ENCODE measurements at places on chromosomes 16 and 17.

- no peak for DNase-seq
These were observed 70.0 kb downstream of the RBBP6 start for GRCh38 chr16:24609417-24609739.

GRCh38 chr17:4710693-4711634 is 532 bp downstream of the ARRB2 start:
- no peak for DNase-seq

- DNase-seq = no peak
These were observed 81.0 kb upstream of the MYOCD start for GRCh38 chr17:12584727-12585126.

GRCh38 chr17:30921544-30922196 is at the start of gene ADAP2:
Gene ADAP2, plus strand, starts transcription at chr17:30921945. Its CDS starts 70 bp downstream, at chr17:30922015.
- DNase-seq = no peak

DNA sequence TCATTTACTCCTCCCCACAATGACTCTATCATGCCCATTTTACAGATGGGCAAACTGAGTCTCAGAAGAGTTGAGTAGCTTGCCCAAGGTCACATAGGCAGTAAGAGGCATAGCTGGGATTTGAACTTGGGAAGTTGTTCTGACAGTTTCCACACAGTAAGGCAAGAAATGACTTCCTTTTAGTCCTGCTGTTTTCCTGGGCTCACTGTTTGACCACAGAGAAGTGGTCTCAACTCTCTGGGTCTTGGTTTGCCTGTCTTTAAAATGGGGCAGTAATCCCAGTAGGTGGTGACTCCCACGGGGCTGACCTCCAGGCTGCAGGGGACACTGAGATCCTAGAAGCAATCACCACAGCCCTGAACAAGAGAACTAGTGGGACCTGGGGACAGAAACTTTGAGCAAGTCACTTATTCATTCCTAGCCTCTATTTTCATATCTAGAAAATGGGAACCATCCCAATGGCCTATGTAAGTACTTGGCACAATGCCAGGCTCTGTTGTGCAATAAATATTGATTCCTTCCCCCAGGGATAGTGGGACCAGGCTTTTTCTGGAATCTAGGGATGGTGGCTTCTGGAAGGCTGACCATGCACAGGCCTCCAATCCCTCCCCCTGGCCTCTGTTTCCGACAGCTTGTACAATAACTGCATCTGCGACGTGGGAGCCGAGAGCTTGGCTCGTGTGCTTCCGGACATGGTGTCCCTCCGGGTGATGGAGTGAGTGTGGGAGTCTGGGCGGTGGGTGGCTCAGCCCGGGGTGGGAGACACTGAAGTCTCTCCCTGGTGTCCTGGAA is 20.5 kb downstream of the DEXI start:
- no peak for DNase-seq

DNA sequence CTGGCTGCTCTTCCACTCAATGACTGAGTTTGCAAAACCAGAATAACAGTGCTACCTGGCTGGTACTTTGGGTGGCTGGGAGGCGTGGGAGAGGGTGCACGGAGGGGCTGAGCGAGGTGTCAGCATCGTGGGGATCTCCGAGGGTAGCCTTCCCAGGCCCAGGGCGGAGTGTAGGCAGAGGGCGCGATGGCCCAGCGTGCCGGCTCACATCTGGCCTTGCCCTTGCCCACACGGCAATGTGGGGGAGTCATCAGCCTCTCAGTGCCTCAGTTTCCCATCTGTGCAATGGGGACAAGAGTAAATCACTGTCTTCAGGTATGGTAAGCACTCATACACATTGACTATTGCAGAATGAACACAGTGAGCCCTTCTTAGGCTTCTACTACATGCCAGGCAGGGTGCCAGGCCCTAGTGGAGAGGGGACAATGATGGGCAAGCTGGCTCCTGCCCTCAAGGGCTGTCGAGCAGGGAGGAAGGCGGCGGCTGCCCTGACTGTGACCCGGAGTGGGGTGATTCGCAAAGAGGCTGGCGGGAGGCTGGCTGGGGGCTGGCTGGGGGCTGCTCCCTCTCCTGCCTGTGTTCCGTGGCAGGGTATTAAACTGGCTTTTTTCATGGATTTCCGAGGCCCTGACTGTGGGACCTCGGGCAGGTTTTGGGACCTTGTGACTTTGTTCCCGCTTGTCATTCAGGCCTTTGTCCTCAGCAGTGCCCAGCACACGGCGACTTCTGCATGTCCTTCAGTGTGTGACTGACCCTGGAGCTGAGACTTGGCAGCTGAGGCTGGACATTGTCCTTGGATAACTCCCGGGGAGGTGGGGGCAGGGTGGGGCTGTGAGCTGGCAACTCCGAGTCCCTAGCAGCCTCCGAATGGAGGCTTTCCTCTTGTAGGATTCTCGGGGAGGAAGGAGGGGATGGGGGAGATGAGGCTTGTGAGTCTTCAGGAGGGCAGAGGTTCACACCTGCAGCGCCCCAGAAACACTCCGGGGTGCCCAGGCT is 243.1 kb downstream of the SEC14L1 start:
- no peak for DNase-seq

- no peak for DNase-seq
These were observed 25.0 kb upstream of the MAPK3 start for GRCh38 chr16:30147843-30148510.

DNA sequence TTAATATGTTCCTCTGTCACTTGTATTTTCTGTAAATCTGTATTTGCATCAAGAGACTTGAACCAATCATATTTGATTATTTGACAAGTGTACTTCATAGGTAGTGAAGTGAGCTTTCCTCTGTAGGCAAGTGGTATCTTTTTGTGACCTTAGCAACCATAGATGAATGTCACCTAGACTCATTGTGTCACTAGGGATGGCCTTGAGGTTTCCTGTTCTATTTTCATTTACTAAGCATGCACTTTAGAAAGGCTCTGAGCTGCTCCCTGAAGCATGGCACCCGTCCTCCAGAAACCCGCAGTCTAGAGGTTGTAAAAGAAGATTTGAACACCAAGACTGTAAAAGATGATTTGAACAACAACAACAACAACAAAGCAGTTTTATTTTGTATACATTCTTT is 151.7 kb downstream of the PRKCB start:
- no peak for DNase-seq

DNA sequence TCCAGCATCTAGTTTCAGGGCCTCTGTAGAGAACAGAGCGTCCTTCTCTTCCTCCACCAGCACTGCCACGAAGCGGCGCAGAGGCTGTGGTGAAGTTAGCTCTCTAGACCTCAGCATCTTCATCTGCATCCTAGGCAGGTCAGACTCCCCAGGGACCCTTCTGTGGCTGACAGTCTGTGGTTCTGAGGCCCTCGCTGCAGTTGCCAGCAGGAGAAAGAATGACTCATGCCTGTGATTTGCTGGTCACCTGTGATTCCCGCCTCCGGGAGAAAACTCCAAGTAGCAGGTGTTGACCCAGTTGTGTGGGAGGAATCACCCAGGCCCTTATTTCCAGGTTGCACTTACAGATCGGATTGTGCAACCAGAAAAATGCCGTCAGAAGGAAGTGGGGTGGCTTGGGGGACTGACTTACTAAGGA is 117.3 kb upstream of the CACNG5 start:
- no peak for DNase-seq

DNA sequence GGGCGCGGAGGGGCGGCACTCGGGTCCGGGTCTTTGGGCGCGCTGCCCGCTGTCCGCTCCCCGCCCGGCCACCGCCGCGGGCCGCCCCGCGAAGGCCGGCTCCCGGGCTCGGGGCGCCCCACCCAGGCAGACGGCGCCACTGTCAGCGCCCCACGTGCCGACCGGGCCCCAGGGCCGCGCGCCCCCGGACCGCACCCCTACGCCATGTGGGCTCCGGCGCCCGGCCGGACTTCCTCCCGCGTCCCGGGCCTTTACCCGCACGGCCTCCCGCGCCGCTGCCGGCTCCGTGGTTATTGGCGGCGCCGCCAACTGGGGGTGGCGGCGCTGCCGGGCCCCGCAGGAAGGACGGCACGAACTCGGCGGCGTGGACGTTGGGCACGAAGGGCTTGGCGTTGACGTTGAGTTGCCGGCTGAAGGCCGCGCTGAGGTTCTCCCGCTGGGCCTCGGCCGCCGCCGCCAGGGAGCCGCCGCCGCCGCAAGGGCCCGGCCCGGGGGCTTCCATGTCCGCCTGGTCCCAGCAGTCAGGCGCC is 577 bp downstream of the GSPT1 start:
- DNase-seq = peak; percentile 39

DNA sequence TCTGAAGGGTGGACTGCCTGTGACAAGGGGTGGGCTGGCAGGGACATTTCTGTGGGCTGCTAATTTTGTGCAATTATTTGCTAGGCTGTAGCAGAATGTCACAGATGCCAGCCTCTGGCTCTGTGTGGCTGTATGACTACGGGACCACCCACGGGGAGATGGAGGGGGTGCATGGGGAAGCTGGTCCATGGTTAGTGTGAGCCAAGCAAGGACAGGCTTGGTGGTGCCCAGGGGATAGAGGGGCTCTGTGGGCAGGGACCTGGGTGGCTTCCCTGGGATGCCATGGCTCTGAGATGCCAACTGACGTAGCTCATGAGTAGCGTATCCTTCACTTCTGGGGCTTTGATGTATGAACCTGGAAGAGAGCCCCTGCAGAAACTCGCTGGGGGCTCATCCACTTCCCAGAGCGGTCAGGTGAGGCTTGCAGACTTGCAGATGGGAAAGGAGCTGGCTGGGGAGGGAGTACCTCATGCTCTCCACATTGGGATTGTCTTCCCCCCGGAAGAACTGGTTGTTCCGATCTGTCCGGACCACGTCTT is 87.2 kb downstream of the TBC1D16 start:
- DNase-seq = no peak

DNA sequence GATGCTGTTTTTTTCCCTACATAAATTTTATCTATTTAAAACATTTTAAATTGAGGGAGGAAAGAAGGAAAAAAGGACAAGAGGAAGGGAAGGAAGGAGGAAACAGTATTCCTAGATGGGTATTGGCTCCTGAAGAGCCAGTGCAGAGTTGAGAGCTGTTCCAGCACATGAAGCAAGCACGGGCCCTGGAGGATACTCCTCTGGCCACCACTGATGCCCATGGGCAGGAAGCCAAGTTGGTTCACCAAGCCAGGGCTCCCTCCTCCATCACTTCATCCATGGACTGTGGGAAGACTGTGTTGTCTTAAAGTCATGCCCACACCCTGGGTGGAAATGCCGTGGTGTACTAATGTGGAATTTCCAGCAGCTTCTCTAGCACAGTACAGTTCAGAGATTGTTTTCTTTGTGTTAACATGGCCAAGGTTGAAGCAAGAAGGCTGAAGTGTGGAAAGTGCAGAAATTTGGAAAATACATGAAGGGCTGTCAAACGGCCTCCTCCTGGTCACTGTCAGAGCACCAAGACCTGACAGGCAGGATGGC is 23.9 kb upstream of the NOS2 start:
- DNase-seq = no peak

- DNase-seq = no peak
These were observed 37.6 kb downstream of the RNF112 start for GRCh38 chr17:19448341-19449268.

DNA sequence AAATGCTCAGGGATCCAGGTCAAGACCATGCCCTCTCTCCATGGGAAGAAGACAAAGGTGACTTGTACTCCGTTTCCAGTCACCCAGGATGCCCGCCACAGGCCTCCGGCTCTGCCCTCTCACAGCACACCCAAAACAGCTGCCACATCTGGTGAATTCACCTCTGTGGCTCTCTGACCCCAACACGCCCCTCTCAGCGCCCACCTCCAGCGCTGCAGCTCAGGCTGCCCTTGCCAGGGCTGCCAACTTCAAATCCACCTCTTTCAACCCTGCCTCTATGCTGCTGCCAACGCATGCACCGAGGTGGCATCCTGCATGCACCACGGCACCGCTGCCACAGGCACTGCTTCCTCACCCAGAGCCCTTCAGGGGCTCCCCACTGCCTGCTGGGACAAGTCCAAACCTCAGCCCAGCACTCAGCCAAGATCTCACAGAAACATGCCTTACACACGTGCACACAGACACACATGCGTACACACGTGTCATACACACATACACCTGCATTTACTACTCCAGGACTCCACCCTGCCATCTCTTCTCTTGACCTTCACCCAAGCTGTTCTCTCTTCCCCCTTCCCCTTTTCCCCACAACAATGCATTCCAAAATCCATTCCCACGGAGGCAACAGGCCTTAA is 7.5 kb downstream of the HID1 start:
- DNase-seq = no peak

DNA sequence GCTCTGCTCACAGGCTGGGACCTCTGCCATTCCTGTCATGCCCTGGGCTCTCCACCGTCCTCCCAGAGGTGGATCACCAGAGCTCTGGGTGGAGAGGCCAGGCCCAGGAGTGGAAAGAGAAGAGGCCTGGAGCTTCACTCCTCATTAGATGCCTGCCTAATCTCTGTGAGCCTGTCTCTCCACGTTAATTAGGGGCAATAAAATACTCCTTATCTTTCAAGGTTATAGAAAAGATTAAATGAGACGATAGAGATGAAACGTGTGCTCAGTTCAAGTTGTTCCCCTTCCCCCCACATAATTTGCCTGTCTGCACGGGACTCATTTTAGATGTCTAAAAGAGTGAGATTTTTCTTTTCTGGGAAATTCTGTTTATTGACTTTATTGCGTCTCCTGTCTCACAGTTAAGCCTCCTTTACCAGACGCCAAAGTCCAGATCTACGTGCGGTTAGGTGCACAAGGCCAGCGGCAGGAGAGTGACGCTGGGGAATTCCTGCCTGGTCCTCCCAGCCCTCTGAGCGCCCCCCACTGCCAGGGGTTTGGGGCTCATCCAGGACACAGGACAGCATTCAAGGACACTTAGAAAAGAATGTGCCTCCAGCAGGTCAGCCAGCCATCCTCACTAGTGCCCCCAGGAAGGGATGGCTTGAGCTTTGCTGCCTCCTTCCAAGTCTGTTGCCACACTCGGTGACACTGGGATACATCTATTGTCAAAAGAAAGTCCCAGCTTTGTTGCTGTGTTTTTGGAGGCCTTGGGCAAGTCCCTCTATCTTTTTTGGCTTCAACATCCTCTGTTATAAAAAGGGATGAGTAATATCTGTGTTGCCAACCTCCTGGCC is 42.3 kb downstream of the TBX4 start:
- DNase-seq = no peak

GRCh38 chr16:62940569-62940968 is 904.3 kb upstream of the CDH8 start:
- DNase-seq = no peak

- no peak for DNase-seq
These were observed 5.7 kb downstream of the VMO1 start for GRCh38 chr17:4780325-4780955.

DNA sequence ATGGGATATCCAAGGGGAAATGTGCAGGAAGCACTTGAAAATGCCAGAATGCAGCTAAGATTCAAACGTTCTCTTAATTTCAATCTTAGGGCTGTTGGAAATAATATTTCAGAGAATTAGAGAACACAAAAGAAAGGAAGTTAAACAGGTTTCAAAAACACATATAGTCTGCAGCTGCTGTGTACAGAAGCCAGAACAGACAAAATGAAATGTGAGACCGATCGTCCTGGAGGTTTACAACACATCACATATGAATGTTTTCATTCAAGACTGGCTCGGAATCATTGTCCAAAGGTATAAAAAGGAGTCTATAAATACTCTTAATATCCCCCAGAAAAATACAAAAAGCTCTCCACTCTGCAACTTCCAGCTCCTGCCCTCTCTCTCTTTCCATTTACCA is 14.3 kb downstream of the CYTH1 start:
- DNase-seq = no peak

GRCh38 chr16:14155572-14156190 is 84.6 kb downstream of the MRTFB start:
- DNase-seq = no peak

- DNase-seq = no peak
These were observed 36.4 kb downstream of the MYH13 start for GRCh38 chr17:10336393-10336792.

Measured in activated gamma-delta T cell (primary cell).